ENCODE measurements at places on chromosomes 5 and 9.

DNA sequence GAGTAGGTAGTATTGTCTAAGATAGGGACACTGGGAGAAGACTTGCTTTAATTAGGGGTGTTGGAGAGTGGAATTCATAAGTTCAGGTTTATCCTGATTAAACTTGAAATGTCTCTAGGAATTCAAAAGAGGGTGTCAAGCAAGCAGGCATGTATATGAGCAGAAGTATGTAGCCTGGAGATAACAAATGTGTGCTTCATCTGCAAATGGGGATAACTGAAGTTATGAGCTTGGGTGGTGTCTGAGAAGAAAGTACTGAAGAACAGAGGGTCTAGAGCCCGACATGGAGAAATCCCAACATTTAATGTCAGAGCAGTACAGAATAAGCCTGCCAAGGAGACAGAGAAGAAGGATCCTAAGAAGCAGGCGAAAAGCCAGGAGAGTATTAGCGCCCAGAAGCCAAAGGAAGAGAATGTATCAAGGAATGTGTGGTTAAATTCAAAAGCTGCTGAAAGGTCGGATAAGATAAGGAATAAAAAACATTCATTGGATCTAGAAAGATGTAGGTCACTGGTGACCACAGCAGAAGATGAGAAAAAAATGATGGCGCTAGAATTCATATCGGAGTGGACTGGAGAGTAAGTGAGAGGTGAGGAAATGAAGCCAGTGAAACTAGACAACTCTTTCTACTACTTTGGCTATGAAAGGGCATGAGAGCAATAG is 401.5 kb upstream of the PIK3R1 start:
- DNase-seq = no peak

DNA sequence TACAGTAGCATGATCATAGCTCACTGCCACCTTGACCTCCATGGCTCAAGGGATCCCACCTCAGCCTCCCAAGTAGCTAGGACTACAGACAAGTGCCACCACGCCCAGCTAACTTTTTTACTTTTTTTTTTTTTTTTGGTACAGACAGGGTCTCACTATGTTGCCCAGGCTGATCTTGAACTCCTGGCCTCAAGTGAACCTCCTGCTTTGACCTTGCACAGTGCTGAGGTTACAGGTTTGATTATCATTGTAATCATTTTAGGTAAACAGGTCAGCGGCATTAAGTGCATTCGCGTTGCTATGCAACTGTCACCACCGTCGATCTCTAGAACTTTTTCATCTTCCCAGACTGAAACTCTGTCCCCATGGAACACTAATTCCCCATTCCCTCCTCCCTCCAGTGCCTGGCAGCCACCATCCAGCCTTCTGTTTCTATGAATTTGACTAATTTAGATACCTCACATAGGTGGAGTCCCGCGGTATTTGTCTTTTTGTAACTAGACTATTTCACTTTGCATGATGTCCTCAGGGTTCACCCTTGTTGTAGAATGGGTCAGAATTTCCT is 5.8 kb upstream of the CARD19 start:
- no peak for DNase-seq

- DNase-seq = no peak
These were observed 37.4 kb downstream of the CPEB4 start for GRCh38 chr5:173925449-173926071.

DNA sequence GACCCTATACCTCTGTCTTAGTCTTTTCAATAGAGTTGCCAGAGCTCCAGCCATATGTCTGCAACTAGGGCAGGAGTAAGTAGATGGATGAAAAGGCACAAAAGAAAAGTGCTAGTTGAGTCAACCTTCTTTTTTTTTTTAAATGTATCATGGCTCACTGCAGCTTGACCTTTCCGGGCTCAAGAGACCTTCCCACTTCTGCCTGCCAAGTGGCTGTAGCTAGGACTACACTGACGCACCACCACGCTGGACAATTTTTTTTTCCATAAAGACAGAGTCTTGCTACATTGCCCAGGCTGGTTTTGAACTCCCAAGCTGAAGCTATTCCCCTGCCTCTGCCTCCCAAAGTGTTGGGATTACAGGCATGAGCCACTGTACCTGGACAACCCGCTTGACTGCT is 27.3 kb downstream of the FOXE1 start:
- no peak for DNase-seq

- no peak for DNase-seq
These were observed 28.6 kb downstream of the LSM11 start for GRCh38 chr5:157772127-157772526.

GRCh38 chr9:106878081-106878837 is 15.3 kb downstream of the ZNF462 start:
- DNase-seq = no peak

DNA sequence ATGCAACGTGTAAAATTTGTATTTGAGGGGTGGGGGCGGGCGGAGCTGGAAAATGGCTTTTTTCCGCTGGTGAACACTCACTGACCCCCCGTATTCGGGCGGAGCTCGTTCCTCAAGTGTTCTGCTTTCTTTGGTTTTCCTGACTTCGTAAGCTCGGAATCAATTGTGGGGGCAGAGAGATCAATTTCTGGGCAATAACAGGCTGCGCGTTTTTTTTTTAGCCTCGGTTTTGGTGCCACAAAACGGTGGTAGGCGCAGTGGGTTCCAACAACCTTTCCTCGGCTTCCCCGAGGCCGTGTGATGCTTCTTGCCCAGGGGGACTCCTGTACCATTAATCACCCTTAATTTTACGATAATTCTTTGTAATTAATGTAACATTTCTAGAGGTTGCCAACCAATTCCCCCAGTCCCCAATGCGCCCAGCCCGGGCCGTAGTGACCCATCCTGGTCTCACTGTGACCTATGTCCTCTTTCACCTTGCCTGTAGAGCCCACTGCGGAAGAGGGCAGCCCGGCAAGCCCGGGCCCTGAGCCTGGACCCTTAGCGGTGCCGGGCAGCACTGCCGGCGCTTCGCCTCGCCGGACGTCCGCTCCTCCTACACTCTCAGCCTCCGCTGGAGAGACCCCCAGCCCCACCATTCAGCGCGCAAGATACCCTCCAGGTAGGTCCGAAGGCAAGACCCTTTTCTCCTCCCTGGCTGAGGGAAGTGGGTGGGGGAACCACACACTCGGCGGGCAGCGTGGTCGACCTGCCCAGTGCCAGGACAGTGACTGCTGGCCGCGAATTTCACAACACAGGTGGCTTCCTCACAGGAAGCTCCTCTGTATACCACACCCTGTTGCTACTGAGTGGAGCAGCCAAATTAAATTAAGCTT is 3.7 kb downstream of the NR4A3 start:
- no peak for DNase-seq

- DNase-seq = no peak
These were observed 105.1 kb downstream of the DEPDC1B start for GRCh38 chr5:60594715-60595477.

DNA sequence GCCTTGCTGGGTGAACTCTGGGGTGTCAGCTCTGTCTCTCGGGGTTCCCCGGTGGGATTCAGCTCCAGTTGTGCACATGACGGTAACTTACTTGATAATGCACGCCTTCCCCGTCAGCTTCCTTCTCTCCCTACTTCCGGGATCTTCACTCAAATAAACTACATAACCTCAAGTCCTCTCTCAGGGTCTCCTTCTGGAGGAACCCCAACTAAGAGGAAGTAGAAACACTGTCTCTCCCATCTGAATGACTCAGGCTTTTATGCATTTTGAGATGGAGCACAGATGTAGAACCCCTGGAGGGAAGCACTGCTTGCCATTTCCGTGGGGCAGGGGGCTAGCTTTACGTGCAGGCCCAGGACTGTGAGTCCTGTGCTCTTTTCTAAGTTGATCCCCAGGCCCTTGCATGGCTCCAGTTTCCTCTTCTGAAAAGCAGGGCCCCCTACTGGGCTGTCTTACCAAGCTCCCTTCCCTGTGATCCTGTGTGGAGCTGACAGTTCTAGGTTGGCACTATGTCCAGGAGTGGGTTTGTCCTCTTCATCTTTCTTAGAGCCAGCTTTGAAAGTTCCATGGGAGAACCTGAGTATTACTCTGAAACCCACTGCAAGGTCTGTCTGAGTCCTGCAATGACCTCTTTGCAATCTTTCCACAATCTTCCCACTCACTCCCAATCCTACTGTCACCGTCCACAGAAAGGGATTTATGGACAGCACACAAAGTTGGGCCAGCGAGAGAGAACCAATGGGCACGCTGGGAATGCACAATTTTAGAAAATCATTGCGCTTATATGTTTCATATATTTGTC is 17.7 kb downstream of the S1PR3 start:
- no peak for DNase-seq

DNA sequence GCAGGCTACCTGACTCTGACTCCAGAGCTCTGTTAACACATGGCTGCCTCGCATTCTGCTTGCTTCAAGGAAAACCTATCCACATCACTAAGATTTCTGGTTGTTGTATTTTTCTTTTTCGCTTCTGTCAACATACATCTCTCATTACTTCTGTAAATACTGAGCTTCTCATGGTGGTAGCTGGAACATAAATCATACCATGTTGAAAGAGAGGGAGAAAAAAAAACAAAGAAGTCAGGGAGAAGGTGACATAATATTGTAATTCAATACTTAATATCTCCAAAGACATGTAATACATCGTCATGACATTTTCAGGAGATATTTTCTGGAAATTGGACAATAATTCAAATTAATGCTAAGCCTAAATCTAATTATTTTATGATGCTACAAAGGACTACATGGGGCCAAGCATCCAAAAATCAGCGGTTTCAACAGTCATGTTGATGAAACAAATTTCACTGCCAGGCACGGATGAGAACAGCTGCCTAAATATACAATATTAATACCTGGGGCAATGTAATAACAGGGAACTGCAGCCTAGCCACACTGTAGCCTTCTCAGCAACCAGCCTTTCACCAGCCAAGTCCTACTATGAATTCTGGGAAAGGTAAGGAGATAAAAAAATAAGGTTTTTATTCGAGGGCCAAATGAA is 332.0 kb downstream of the TRIM32 start:
- DNase-seq = no peak

DNA sequence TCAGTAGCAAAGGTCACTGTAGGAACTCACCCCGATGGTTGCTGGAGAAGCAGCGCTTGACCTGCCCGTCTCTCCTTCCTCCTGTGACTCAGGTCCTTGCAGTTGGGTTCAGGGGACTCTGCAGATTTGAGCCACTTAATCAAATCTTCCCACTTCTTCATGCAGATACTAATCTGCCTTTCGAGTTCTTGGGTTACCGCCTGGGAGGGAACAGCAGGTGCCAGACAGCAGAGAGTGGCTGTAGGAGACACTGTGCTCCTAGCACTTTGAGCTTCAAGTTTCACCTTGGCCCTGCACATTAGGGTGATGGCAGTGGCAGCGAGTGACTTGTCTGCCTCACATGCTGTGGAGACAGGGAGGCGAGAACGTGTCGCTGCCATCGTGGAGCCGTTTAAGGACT is 478.3 kb downstream of the PSAT1 start:
- DNase-seq = no peak

DNA sequence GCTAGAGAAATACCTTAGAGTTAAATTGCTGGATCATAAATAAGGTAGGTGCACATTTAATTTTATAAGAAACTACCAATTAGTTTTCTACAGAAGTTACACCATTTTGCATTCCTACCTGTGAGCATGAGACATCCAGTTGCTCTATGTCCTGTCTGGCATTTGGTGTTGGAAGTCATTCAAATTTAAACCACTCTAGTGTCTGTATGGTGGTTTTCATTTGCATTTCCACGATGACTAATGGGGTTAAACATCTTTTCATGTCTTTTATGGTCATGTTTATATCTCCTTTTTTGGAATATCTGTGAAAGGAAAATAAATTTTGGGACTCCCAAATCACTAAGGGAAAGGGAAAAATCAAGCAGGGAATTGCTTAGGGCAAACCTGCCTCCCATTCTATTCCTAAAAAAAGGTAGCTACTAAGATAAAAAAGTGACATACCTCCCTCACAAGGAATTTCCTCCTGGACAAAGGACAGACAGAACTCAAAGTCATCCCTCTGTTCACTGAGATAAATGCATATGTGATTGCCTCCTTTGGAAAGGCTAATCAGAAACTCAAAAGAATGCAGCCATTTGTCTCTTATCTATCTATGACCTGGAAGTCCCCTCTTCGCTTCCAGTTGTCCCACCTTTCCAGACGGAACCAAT is 31.6 kb upstream of the ADCY2 start:
- DNase-seq = no peak

DNA sequence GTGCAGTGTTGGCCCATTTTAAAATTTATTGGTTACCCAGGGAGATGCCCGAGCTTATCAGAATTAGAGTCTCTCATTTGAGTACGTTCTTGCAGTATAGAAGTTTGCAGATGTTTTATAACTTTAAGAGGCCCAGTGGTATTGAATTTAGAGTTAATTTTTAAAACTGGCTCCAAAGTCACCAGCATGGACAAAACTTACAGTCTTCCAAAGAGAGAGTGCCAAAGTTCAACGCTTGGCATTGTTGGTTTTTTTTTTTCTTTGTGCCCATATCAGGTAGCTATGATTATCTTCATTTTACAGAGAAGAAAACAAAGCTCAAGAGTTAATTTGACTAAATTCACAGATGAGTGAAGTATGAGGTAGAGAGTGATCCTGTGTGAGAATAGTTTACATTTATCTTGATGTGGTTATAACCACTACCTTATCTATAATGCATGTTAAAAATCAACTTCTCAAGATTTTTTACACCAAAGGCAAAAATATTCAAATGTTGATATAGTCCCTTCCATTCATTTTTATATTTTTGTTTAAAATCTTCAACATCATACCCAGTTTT is 273.7 kb upstream of the DMRT1 start:
- DNase-seq = no peak
